Suprapubic skin (tissue), 4 donors: ENCODE measurements at places on chromosomes 16 and 17. TPM values are rescaled to one million over a fixed set of nuclear protein-coding genes. Genes with fewer than 3 reads are reported as not detected.

DNA sequence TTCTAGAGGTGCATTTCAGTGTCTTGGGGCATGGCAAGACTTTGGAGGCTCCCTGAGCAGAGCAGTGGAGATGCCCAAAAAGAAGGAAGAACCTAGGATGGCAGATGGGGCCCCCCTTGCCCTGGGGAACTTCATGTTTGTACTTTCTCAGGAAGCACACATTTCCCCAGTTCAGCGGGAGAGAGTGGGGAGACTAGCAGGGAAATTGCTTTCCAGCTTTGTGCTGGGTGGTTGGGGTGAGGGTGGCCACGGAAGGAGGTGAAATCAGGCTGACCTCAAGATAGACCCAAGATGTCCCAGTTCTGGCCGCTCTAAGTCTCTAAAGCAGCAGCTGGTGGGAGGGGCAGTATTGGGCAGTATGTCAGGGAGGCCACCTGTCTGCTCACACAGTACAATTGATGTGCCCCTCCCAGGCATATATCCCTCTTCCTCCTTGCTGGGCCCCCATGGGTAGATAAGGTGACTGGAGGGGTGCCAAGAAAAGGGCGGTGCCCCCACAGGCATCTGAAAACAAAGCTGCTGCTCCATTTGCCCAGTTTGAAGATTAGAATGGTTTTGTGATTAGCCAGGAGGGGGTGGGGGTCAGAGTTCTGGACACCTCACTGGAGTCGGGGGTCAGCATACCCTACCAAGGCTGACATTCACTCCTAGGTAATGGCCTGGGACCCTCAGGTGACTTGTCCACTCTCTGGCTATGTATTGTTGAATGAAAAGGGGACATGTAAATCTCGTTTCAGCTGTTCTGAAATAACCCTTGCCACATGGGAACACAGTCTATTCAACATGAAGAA is 17.1 kb upstream of the NAGLU start:
- H3K36me3 ChIP-seq: peaks cover 46% of the 10 kb centered on the region
- DNase-seq: no peak

- no peaks in the 10 kb centered on the region for H3K27me3 ChIP-seq
- H3K4me1 ChIP-seq: peaks cover 4% of the 10 kb centered on the region
- DNase-seq: no peak
- no peak overlapping the region for H3K27ac ChIP-seq
- no peak overlapping the region for H3K4me3 ChIP-seq
- peaks cover 80% of the 10 kb centered on the region for H3K36me3 ChIP-seq
Measured at GRCh38 chr16:23578101-23578830, 17.9 kb downstream of the NDUFAB1 start.

DNA sequence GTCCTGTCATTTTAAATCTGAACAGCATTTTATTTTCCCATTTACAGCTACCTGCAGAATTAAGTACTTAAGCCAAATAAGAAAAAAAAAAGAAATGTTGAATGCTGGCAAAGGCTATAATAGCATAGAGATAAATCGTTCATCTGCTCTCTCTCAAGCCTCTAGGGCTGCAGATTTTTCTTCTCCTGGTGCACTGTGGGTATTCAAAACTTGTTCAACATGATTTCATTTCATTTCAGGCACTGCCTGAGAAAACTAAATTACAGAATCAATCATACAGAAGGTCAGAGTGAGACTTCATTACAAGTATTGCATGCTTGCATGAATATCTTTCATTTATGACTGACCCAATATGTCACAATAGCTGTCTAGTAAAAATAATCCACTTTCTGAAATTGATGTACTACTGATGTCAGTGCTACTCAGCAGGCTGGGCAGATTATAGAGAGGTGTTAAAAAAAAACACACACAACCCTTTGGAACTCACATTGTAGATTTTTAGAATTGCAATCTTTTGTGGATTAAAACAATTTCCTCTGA is 86.2 kb downstream of the TOX3 start:
- H3K4me1 ChIP-seq: no peaks in the 10 kb centered on the region
- H3K4me3 ChIP-seq: no peak overlapping the region
- H3K27ac ChIP-seq: no peak overlapping the region
- no peaks in the 10 kb centered on the region for H3K36me3 ChIP-seq

PRAC1 gene
- total RNA-seq: not detected

KRTAP16-1 gene
- total RNA-seq: not detected
